ENCODE measurements at places on chromosomes 11 and 22.

DNA sequence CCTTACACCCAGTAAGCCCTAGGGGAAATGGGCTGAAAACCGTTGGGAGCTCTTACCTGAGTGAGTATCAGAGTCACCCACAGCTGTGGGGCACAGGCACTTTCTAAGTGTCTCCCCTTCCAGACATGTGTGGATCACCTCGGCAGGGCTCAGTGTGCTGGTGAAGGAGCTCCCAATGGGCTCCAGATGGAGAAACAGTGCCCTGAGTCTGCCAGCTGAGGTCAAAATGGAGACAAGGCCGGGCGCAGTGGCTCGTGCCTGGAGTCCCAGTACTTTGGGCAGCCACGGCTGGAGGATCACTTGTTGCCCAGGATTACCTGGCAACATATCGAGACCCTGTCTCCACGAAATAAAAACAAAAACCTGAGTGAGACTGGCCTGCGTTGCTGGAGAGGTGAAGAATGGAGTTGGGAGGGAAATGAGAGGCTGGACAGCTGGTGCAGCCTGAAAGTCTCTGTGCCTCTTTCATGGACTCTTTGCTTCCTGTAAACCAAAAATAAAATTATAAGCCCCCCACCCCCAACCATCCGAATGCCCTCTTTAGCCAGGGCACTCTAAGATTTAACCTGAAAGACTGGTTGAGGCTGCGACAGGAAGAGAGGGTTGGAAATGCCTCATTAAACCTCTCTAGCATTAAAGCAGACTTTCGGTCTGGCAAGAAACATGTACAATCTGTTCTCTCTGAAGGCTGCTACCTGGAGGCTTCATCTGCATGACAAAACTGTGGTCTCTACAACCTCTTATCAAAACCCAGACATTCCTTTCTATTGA, 111.8 kb downstream of the SNX19 start:
- no peak for DNase-seq

- DNase-seq: no peak
Observed at GRCh38 chr11:1546536-1547466, 25.3 kb downstream of the DUSP8 start.

DNA sequence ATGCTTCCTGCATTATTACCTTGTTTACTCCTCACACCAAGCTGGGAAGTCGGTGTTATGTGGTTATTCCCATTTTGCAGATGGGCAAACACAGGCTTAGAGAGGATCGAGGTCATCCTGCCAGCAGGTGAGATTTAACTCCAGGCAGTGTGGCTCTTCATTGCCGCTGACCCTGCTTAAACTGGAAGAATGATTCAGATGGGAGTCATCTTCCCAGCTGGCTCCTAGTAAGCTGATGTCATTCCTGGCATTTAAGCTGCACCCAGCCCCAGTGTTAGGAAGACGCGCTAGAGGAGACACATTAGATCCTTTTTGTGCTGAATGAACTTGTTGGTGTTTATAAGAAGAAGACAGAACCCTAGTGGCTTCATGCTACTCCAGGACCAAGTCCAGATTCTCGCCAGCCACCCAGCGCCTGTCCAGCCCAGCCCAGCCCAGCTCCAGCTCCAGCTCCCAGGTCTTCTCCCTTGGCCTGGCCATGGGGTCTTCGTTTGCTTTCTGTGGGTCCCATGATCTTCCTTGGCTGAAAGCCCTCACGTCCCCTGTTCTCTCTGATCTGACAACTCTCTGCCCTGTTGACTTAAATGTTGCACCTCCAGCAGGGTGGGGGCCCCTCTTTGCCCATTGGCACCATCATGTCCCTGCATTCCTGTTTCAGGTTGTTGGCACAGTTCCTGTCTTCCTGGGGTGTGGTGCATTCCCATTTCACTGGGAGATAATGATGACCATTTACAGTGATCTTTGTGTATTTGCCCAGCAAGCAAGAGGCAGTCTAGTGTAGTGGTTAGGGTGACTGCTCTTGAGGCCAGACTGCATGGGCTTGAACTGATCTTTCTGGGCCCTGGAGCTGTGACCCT, 13.6 kb downstream of the PARVB start:
- no peak for DNase-seq

DNA sequence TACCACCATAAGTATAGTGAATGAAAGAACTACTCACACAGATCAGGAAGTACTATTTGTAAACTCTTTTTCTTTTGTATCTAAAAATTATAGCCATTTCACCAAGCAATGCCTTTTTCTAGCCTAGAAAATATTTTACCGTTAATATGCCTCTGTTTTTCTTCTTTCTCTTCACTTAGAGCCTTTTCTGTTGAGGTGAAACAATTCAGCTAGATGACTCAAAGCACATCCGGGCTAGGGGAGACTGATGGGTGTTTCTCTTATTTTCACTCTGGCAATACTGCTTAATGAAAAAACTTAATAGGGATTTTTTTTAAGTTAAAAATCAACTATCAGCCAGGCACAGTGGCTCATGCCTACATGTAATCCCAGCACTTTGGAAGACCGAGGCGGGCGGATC, 93.3 kb downstream of the SGSM3 start:
- no peak for DNase-seq

DNA sequence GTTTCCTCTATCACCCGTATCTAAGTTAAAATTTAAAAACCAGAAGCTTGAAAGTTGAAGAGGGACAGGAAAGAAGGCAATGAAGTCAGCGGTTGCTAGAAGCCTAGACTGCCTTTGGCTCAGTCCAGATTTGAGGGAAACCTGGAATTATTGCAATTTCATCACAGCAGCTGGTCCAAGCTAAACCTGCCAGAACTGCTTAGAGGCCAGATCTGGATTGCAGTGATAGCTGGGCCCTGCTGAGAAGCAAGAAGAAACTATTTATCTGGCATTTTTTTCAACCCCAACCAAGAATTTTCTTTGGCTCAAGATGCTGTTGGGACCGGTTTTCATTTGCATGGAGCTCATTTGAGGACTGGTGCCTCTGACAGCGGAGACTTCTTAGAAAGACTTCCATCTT, 121.5 kb upstream of the TEAD1 start:
- peak; percentile 73 for DNase-seq

DNA sequence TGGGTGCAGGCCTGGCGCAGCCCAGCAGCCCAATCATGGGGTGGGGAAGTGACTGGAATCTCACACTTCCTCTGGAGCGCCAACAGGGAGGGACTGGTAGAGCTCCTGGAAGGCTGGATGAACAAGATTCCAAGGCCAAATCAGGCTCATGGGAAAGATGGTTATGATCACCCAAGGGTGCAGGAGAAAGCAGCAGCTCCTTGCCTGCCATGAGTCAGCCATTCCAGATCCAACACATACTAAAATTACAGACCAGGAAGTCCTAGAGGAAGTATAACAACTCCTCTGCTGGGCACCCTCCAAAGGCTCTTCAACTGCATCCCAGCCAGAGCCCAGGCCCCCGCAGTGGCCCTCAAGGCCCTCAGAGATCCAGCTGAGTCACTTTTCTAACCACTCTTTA, 427.3 kb downstream of the TENM4 start:
- no peak for DNase-seq

- no peak for DNase-seq
Observed at GRCh38 chr11:111370902-111371578, 8.0 kb downstream of the POU2AF1 start.

- no peak for DNase-seq
Observed at GRCh38 chr11:18594999-18595749, 4.4 kb upstream of the MISFA start.

DNA sequence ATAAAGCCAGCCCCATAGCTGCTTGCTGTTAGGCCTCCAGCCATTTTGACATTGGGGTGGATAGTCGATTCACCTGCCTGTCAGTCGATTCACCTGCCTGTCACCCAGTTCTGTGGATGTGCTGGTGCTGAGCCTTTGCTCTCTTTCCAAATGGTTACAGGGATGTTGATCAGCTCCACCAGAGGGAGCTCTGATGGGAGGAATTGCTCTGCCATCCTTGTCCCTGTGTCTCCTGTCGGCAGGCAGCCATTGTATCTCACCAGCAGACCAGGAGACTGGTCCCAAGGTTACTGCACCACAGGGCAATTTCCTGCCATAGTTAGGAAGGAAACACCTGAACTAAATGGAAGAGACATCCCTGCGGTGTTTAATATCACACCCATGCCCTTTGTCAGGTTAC, 6.1 kb downstream of the MPEG1 start:
- DNase-seq: no peak

GRCh38 chr11:110028921-110029320, 64.3 kb upstream of the ZC3H12C start:
- no peak for DNase-seq

GRCh38 chr11:67581469-67581868, 2.1 kb upstream of the GSTP1 start:
- DNase-seq: no peak

GRCh38 chr11:30045921-30046577, 29.2 kb upstream of the KCNA4 start:
- no peak for DNase-seq

DNA sequence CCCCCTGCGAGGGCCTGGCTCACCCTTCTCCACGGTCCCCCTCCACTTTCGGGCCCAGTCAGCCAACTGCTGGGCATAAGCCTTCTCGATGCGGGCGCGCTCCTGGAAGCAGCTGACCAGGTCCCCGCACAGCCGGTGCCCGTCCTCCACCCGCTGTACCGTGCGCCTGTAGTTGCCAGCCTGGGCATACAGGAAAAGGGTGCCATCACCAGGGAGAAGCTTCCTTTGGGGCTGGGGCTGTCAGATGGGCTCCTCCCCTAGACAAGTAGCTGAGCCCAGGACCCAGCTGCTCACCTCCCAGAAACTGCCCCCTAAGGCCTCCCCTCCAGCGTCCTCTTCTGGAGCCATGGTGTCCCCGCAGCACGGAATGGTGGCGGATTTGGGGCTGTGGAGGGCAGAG, 3.9 kb downstream of the PACSIN3 start:
- no peak for DNase-seq

DNA sequence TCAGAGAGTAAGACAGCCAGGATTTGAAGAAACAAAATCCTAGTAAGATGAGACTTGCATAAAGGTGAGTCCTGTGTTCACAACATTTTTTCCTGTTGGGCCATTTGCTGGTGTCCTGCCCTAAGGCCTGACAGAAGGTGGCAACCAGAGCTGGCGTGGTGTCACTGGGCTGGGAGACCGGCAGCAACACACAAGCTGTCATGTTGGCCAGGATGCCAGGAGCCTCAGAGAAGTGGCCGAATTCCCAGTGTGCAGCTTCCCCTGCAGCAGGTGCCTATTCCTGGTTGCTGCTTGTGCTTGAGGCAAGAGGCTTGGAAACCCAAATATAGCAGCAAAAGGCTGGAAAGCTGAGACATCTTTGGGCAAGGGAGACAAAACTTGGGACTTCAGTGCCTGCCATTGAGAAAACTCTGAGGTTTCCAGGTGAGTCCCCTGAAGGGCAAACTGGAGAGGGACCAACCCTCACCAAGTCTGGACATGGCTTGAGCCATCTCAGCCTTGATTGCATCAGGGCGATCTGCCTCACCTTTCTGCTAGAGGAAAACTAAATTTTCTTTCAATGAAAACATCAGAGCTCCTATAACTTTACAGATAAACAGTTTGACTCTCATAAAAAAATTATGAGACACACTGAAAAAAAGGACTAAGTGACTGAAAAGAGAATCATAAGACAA, 25.9 kb downstream of the ALG12 start:
- no peak for DNase-seq

GRCh38 chr11:123640677-123641494, 13.5 kb downstream of the SCN3B start:
- no peak for DNase-seq

DNA sequence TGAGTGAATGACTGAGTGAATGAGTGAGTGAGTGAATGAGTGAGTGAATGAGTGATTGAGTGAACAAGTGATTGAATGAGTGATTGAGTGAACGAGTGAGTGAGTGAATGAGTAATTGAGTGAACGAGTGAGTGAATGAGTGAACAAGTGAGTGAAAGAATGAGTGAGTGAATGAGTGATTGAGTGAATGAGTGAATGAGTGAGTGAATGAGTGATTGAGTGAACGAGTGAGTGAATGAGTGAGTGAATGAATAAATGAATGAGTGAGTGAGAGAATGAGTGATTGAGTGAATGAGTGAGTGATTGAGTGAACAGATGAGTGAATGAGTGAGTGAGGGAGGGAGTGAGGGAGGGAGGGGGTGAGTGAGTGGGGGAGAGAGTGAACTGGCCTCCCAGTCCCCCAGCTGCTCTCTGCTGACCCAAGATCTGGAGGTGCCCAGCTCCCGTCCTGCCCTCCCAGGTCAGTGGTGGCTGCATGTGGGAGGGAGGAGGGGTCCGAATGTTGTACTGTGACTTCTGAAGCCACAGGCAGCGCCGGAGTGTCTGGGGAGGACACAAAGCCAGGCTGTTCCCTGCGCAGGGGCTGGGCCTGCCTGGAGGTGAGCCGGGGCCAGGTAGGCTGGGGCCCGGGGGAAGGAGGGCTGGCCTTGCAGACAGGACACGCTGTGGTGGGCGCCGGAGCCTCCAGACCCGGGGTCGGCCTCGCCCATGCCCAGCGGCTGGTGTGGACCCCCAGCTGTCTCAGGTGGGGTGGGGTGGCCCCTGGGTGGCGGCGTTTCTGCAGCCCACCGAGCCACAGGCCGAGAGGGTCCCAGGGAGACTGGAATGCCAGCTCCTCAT, 17.8 kb upstream of the PIM3 start:
- no peak for DNase-seq

- DNase-seq: peak; percentile 88
Observed at GRCh38 chr11:76782531-76783293, 444 bp upstream of the TSKU start.

GRCh38 chr11:70095541-70096252, 17.6 kb downstream of the ANO1 start:
- no peak for DNase-seq

DNA sequence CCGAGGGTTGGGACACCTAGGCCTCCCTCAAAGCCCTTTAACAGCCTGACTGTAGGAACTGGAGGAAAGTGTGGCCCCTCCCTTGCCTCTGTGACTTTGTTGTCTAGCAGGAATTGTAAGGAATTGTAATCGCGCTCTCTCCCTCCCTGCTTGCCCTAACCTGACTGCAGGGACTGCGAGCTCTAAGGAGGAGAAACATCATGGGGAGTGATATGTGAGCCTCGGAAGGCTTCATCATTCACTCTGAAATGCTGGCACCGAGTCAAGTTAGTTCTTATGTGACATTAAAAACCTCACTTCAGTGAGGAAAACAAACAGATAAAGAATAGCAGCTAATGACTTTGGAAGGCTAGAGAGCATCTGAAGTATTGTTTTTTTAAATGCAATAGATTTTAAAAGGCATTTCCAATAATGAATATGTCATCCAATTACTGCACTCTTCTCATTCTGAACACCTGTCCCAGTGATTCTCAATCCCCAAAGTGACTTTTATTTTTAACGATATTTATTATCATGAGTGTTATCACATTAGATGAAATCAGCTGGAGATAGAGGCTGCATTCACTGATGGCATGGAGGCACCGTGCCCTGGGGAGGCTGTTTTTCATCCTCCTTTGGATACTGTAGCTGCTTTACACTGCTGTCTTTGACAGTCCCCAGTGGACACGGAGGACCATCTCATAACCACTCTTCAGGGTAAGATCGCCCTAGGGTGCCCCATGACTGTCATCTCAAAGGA, 58.5 kb upstream of the NTM start:
- DNase-seq: no peak

DNA sequence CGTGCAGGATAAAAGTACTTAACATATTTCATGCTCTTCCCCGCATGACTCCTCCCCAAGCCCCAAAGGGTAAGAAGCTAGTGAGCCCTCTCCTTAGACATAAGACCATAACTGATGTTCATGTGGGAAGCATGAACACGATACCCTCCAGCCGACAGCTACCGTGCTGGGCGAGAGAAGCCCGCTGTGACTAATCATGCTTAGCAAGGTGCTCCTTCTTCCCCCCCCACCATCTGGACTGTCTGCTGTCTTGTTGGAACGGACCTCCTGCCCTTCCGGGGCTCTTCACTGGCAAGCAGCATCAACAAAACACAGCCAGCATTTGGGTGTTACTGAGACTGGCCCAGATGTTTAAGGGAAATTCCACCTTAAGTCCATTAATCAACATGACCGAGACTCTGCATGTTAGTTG, 200.6 kb downstream of the DBX1 start:
- no peak for DNase-seq

All from left lung (tissue), 14 donors.